ENCODE measurements at places on chromosomes 4 and X.

DNA sequence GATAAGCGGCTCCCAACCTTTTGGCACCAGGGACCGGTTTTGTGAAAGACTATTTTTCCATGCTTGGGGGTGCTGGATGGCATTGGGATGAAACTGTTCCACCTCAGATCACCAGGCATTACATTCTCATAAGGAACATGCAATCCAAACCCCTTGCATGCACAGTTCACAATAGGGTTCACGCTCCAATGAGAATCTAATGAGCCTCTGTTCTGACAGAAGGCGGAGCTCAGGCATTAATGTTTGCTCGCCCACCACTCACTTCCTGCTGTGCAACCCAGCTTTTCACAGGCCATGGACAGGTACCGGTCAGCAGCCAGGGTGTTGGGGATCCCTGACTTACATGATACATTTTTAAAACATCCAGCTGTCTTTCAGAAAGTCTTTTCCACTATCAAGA, 187.3 kb downstream of the SLC39A8 start:
- DNase-seq: no peak

GRCh38 chr4:132297346-132297745, 851.7 kb upstream of the PCDH10 start:
- DNase-seq: no peak

DNA sequence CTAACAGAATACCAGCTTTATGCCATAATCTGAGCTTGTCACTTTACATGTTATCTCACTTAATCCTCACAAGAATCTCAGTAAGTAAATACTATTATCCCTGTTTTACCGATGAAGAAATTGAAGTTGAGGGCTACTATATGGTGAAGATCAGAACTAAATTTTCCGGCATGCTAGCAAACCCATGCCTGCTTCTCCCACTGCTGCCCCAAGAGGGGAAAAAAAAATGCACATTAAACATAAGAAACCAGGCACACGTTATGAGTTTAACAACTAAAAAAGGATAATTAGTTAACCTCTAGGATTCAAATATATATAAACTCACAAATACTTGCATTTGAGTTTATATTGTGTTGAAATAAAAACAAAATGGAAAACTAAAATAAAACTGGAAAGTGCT, 10.8 kb downstream of the SLC10A7 start:
- no peak for DNase-seq

DNA sequence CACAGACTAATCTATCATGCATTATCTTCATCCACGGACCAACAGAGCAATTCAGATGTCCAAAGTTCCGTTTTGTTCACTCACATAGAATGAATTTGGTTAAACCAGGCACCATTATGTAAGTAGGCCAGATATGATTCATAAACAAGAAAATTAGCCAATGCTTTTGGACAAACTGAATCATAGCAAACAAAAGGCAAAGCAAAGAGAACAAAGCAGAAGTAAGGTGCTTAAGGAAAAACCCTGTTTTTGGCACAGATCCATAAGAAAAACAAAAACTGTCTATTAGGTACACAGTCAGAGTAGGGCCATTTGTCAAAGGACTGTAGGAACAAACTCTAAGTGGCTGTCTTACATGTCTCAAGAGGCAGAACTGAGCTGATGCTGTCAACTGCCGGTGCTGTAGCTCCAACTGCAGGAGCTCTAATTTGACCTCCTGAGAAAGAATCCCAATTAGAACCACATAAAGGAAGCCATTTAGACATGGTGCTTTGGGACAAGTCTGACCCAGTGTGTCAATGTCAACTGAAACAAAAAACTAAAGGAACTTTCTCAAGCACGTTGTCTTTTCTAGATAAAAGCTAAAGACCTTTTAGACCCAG, 146.7 kb downstream of the COL25A1 start:
- no peak for DNase-seq

- DNase-seq: no peak
Observed at GRCh38 chr4:66062921-66063320, 392.6 kb upstream of the EPHA5 start.

DNA sequence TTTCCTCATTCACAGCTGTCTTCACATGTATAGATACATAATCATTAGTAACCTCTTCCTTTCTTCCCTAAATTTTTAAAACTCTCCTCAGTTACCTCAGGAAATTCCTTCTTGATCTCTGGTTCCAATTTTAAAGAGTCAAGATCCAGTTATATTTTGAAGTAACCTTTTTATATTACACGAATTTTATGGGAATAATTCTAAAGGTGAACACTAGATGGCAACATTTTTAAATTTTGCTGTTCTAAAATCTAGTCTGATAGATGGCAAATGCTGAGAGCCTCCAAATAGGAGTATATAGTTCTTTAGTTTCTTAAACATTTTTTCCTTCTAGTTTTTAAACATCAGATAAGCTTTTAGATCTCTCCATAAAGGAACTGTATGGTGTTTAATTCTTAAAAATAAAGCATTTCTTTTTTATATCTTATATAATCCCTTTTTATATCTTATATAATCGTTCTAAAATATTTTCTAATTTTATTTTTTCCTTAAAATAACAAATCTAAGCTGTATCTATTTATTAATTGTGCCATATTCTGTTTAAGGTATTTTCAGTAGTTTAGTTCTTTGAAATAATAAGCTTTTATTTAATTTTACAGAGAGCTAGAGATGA, 37.9 kb upstream of the PAPSS1 start:
- peak; percentile 39 for DNase-seq

DNA sequence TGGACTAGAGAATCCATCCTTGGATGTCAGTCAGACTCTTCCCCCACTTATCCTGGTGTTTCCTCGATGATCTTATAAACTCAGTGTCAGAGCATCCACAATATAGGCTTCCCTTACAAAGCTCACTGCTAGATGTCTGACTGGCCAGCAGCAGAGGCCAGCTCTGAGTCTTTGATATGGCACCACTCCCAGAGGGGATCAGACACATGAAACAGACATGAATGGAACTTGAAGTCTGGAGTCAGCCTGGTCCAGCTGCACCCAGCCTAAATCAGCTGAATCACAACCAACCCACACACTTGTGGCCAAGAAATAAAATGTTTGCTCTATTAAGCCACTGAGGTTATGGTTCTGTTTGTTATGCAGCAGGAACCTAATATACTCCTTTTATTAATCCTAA, 129.6 kb upstream of the MED14 start:
- no peak for DNase-seq

DNA sequence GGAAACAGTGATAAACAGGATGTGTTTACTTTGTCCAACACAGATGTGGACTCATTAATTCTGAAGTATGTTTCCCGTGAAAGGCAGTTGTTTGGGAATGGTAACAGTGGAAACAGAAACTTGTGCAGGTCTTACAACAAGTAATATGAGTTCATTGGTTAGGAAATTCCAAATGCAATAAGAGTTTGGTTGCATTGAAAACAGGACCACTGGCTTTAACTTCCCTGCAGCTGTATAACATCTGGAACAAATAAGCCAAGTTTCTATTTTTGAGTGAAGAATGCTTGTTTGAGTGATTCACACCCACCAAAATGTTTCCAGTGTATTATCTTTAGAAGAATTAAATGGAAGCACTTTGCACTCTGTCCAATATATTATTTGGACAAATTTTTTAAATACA, 82.4 kb upstream of the BMP3 start:
- no peak for DNase-seq

DNA sequence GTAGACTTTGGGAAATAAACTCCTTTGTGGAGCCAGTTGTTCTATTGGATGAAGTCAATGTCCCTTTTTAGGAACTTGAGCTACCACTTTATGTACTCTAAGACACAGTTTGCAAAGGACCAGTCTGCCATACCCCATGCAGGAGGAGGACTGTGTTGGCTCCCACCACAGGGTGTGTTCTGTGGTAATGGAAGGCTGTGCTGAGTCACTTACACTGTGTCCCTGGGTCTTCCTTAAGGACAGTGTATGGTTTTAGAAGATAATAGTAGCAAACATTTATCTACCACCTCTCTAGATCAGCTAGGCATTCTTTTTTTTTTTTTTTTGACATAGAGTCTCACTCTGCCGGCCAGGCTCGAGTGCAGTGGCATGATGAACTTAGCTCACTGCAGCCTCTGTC, 184.0 kb upstream of the PGRMC2 start:
- no peak for DNase-seq

GRCh38 chr4:150479657-150480056, 102.3 kb upstream of the MAB21L2 start:
- no peak for DNase-seq

DNA sequence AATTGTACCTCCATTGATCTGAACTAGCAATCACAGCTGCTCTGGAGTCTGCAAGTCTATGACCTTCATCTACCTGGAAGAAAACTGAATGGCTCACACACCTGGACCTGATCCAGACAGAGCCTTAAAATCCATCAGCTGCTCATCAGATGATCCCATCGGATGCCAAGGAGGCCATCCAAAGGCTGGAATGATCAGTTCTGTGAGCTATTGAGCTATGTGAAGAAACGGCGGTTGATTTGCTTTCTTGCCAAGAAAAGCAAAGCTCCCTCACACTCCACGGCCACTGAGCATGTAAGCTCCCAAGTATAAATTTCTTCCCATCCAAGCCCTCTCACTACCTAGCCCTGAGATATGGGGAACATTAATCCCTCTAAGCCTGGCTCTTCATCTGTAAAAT, 63.1 kb downstream of the RELL1 start:
- no peak for DNase-seq

- DNase-seq: no peak
Observed at GRCh38 chr4:15163284-15163645, 161.0 kb downstream of the CPEB2 start.

GRCh38 chr4:133402616-133403015, 253.5 kb downstream of the PCDH10 start:
- DNase-seq: no peak

GRCh38 chrX:112233164-112233563, 150.6 kb upstream of the TRPC5 start:
- DNase-seq: no peak

GRCh38 chrX:54452920-54453319, 12.7 kb downstream of the TSR2 start:
- DNase-seq: no peak

- DNase-seq: no peak
Observed at GRCh38 chr4:68272860-68273259, 27.4 kb upstream of the TMPRSS11B start.

GRCh38 chr4:105227054-105227453, 80.4 kb downstream of the TET2 start:
- no peak for DNase-seq

GRCh38 chr4:159024266-159024665, 78.6 kb upstream of the RAPGEF2 start:
- no peak for DNase-seq

DNA sequence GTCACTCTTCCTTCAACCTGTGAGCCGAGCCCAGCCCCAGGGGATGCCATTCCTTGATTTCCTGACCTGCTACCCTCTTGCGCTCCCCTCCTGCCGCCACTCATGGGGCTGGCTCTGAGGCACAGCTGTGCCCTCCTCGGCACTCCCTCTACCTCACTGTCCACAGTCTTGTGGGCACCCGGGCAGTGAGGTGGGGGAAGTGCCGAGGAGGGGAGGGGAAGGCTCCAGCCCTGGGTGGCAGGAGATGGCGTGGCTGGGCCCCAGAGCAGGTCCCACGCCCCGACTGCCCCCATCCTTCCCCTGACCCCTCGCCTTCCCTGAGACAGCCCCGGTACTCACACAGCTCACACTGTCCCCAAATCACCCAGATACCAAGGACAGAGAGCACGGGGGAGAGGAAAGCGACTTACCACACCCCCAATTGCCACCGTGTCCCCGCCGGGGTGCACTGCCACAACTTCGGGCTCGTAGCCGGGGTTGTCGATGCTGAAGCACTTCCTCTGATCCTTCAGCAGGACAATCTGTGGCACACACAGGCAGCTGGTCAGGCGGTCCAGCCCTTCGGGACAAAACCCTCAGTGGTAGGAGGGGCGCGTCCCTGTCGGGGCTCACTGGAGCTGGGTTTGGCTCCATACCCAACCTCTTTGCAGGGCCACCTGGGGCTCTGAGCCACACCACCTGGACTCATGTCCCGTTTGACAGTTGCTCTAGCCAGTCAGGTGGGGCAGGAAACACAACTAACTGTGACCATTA, 37.9 kb downstream of the WDR1 start:
- no peak for DNase-seq

DNA sequence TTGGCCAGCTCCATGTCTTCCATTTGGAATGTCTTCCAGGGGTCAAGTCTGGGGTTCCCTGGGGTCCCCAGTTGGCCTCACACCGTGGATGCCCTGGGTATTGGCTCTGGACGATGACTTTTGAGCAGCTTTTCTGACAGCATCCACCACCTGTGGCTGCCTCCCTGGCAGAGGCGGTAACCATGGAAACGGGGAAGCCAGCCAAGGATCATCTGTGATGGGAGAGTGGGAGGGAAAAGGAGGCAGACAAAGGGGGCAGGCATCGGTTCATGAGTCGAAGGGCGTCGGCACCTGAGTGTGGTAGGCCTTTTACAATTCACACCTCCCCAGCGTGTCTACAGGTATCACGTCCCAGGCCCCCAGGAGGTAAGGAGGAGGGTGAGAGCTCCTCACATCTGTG, 152.2 kb downstream of the ASMT start:
- no peak for DNase-seq

DNA sequence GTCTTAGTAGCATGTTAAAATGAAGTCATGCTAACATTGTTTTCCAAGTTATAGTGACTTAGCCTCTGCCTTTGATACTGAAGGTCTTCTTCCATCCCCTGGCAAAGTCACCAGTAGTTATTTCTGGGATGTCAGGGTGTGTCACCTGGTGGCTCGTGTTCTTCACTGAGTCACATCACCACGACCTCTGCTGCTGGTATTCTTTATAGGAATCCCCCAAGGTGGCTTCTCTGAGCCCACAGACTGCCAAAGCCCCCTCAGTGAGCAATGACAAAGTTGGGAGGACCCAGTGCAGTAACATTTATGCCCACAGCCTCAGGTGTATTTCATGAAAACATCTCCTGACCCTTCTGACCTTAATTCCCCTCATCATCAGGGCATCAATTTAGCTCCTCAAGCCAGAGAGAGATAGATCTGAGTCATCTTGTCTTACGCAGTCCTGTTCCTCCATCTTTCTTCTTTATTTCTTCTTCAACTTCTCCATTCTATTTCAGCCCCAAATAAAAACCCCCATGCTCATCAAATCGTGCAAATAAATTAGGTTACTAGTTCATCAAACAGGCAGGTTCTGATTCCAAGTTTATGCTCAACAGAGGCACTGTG, 29.3 kb upstream of the GPRIN3 start:
- no peak for DNase-seq

GRCh38 chr4:80913381-80913780, 117.1 kb upstream of the BMP3 start:
- DNase-seq: peak; percentile 47

DNA sequence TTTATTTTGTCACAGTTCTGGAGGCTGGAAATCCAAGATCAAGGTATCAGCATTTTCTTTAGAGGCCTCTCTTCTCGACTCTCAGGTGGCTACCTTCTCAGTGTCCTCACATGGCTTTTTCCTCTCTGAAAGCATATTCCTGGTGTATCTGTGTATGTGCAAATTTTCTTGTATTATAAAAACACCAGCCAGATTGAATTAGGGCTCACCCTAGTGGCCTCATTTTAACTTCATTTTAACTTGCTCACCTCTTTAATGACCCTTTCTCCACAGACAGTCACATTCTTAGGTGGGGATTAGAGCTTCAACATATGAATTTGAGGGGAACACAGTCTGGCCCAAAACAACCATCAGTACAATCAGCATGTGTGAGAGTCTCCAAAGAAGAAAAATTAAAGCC, 542.4 kb upstream of the FAM241A start:
- no peak for DNase-seq
